Hematopoietic multipotent progenitor cell treated with erythropoietin and hydrocortisone succinate and interleukin-3 and kit ligand, for 17 days (in vitro differentiated cells): ENCODE measurements at places on chromosomes 5 and 9.

- peak; percentile 54 for DNase-seq
Observed at GRCh38 chr9:75265525-75265972, 177.2 kb downstream of the OSTF1 start.

GRCh38 chr9:113309204-113309813 lies 6.1 kb upstream of the RNF183 start:
- DNase-seq, result peak; percentile 77

DNA sequence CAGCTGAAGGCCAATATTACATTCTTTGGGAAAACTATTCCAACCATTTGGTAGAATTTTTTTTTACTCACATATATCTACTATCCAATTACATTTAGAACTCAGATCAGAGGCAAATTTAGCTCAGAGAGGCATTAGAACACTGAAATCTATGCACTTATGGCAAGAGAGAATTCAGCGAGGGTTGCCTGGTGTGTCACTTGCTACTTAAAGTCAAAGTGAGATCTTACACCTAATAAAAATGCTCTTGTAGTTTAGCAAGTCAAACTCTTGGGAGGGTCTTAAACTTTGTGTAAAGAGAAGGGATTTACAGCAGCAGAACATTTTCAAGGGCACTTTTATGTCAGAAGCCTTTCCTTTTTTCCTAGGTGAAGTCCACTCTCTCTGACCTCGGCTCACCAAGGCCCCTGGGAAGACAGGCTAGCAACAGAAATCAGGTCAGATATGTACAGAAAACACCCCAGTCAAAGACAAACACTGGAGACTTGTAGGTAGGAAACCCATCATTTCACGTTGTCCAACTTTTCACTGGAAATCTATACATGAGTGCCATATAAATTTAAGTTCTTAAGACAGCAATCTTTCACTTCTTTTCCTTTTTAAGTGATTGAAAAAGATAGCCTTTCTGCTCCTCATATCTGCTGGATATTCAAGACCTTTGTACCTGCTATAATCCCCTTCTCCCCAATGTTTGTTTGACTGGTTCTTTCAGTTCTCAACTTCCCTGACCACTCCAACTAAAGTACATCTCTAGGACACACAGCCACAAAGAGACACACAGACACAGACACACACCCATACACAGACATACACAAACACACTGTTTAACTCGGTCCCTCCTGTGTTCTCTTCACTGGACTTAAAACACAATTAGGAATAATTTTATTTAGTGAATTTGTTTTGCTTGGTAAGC lies 635.8 kb downstream of the PDE4D start:
- DNase-seq, result no peak

DNA sequence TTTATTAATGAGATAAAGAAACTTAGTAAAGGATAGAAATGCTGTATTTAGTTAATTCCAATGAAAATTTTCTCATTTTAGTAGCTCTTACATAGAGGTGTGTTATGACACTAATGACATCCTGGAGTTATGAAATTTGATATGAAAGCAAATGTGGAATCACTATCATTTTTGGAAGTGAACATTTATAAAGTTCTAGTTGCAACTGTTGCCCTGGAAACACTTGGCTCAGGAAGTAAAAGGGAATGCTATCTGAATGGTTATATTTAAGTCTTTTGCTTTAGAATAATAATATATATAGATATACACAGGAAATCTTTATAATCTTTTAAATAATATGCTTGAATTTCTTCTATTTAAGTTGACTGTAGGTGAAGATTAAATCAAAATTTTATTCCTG lies 16.7 kb downstream of the ADAMTS19 start:
- no peak for DNase-seq

GRCh38 chr5:96901384-96901783 lies 25.1 kb downstream of the ERAP2 start:
- DNase-seq, result no peak

- DNase-seq, result no peak
Observed at GRCh38 chr9:130681769-130682420, 11.7 kb upstream of the EXOSC2 start.

GRCh38 chr5:27434335-27434734 lies 395.9 kb upstream of the CDH9 start:
- no peak for DNase-seq

- DNase-seq, result no peak
Observed at GRCh38 chr9:131411719-131412681, 18.1 kb downstream of the PRRC2B start.

GRCh38 chr9:135034106-135034505 lies 53.4 kb upstream of the OLFM1 start:
- no peak for DNase-seq

GRCh38 chr5:17477573-17478265 lies 20.3 kb upstream of the TAF11L2 start:
- no peak for DNase-seq

- DNase-seq, result no peak
Observed at GRCh38 chr5:35855187-35855586, 1.5 kb upstream of the IL7R start.

DNA sequence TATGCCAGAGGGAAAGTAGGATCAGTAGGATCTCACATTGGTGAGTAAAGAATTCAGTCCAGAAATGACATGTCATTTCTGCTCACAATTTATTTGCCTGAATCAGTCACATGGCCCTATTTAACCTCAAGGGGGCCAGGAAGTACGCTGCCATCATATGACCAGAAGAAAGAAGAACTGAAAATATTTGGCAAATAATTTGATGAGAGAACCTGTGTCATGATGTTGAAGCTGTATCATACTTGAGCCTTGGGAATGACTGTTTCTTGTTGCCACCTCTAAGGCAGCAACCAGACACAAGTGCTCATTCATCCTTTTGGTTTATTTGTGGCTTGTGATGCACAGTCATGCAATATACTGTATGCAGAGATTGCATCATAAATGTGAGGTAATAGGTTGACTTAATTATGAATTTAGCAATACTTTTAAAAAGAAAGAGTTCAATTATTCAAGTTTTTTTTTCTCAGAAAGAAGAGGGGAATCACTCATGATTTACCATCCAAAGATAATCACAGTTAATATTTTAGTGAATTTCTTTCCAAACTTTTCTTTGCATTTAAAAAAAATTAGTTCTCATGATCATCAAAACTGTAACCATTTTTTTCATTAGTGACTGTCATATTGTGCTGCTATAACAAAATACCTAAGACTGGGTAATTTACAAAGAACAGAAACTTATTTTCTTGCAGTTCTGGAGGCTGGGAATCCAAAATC lies 8.2 kb upstream of the ZFYVE16 start:
- no peak for DNase-seq

- DNase-seq, result no peak
Observed at GRCh38 chr5:14723701-14724132, 59.2 kb downstream of the OTULIN start.

DNA sequence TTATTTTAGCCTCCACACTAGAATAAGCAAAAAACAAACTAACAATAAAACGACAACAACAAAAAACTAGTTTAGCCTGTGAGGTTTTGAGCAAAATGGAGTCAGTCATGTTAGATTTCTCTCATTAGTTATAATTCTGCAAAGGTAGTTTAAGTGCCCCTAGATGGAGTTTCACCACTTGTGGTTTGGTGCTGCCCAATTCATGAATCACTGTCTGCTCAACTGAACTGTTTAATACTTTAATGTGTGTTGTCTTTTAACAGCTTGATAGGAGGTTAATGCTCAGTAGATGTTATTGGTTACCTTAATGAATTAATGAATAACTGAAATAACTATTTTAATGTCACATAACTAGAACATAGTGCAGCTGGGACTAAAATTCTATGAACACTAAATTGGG lies 3.5 kb upstream of the PLAA start:
- no peak for DNase-seq

DNA sequence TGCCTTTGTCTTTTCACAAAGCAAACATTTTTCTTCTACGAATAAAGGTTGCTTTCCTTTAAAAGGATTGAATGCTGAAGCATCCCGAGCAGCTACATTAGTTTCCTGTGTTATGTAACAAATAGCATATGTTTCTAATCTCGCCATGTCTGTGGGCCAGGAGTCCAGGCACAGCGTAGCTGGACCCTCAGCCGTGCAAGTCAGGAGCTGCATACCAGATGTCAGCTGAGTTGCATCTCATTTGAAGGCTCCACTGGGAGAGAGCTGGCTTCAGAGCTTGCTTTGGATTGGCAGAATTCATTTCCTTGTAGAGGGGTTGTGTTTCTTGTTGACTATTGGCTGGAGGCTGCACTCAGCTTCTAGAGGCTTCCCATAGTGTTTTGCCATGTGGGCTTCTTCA lies 16.0 kb upstream of the GOLPH3 start:
- DNase-seq, result no peak

DNA sequence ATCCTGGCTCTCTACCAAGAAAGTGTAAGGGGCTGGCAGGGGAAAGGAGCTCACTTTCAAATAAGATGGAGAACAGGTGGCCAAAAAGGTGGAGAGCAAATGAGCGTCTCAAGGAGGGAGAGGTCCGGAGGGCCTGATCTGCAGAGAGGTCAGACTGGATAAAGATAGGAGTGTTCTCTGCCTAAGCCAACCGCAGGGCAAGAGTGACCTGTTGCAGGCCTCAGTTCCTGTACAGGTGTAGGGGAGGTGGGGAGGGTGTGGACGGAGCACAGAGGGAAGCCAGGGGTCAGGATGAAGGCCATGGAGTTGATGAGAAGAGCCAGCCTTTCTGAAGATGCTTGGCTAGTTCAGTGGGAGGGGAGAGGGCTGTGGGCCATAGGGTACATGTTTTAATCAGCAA lies 239.7 kb downstream of the HSPA4 start:
- no peak for DNase-seq

DNA sequence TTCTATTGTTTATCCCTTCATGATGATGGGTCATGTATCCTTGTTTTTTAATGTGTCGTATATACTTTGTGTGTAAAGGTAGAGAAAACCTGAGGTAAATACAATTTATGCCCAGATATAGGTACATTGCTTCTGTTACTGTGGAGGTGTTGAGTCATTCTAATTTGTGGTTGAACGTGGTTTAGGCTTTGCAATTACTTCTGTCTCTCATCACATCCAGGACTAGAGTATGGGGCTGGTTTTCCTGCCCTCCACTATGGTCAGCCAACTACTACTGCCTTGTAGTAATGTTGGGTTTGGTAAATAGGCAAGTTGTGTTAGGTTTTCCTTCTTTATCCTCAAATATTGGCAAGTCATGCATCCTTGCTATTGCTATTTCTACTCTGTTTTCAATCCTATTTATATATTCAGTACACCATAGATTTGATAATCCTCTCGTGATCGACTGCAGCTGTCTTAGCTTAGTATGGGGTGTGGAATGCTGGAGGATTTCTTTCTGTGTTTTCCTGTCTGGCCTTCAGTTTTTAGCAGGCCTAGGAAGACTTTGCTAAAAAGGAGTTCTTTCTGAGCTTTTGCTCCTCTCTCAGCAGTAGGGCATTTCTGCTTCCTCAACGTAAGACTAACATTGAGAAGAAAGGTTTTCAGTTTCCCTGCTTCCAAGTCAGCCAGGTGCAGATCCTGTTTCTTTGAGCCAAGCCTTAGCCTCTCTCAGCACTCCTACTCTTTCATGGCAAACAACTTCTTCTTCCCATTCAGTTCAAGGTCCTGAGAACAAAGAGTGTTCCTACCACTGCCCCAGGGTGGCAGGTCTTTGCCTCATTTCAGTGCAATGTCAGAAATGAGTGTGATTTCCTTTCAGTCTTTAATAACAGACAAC lies 844.4 kb upstream of the CDH18 start:
- no peak for DNase-seq

DNA sequence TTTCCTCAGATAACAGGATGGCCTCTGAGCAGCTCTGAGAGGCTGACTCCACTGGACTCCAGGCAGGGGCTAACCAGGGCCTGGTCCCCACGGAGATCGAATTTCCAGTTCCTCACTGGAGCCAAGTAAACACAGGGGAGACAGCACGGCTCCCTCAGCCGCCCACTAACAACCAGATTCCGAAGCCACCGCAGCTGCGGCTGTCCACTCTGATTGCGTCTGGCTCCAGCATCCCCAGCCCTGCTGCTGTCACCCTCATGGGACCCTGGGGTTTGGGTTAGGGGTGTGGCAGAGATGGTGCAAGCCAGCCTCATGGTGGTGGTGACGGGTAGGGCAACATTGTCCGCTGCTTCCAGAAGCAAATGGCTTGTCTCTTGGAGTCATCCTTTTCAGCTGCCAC lies 172.6 kb downstream of the RGS3 start:
- no peak for DNase-seq

- DNase-seq, result no peak
Observed at GRCh38 chr9:81499594-81499993, 189.8 kb downstream of the TLE1 start.

DNA sequence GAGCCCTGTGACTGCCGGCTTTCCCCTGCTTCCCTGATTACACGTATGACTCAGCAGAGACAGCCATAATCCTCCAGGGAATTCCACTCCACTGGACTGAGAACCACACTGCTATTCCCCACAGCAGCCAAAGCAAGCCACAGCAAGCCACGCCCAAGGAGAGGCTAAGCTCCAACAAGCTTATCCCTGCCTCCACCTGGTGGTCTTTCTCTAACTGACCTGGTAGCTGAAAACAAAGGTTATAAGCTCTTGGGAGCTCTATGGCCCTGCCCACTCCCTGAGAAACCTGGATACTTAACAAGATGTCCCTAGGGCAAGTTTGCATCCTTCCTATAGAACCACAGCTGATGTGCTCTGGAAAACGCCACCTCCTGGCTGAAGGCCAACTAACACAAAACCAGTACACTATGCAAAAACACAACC lies 613.7 kb upstream of the CDH18 start:
- DNase-seq, result no peak

GRCh38 chr9:92664394-92665152 lies 5.4 kb downstream of the IPPK start:
- DNase-seq, result no peak

- no peak for DNase-seq
Observed at GRCh38 chr5:86971034-86971571, 296.6 kb upstream of the RASA1 start.

- no peak for DNase-seq
Observed at GRCh38 chr5:99005506-99005905, 76.7 kb upstream of the CHD1 start.

- no peak for DNase-seq
Observed at GRCh38 chr9:88303721-88304451, 84.4 kb upstream of the SPIN1 start.

GRCh38 chr5:95027775-95028174 lies 257.1 kb downstream of the MCTP1 start:
- DNase-seq, result no peak

GRCh38 chr9:103928442-103928841 lies 165.7 kb upstream of the SMC2 start:
- DNase-seq, result no peak

- DNase-seq, result no peak
Observed at GRCh38 chr5:167479779-167480178, 811.7 kb upstream of the WWC1 start.

GRCh38 chr9:82382887-82383616 lies 394.5 kb downstream of the SPATA31D1 start:
- no peak for DNase-seq

DNA sequence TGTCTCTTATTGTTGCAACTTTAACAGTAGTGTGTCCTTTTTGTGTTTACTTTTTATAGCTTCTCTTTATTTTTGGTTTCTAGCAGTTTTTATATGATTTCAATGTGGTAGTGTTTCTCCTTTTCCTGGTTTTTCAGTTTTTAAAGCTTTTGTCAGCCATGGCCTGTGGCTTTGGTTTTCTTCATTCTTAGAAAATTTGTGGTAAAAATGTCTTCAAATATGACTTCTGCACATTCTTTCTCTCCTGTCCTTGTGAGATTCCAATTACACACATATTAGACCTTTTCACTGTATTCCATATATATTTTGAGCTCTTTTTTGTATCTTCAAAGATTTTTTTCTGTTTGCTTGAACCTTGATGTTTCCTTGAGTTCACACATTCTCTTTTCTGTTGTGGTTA lies 180.5 kb downstream of the CNTLN start:
- no peak for DNase-seq
